ENCODE measurements at places on chromosomes 1 and 21. TPM values are rescaled to one million over a fixed set of nuclear protein-coding genes. Genes with fewer than 3 reads are reported as not detected.

Gene THEM4
- polyA plus RNA-seq: 50.2 TPM

Gene HSPA13
- 48.6 TPM for polyA plus RNA-seq

Gene GPR161
- 19.9 TPM for polyA plus RNA-seq

Gene PAPPA2
- polyA plus RNA-seq: 46.0 TPM

Gene LEMD1
- 4.1 TPM for polyA plus RNA-seq

Gene CCDC185
- 0.10 TPM for polyA plus RNA-seq

Gene SNX7
- 32.3 TPM for polyA plus RNA-seq

Gene CFAP74
- 0.53 TPM for polyA plus RNA-seq

Gene TRIM67
- polyA plus RNA-seq: 0.08 TPM

Gene ZC3H12A
- 2.6 TPM for polyA plus RNA-seq

Gene THEMIS2
- polyA plus RNA-seq: 4.5 TPM

Gene KRTAP19-1
- polyA plus RNA-seq: not detected

Gene NR1I3
- 2.8 TPM for polyA plus RNA-seq

Gene ADGRL4
- polyA plus RNA-seq: 21.6 TPM

Gene OR2L5
- polyA plus RNA-seq: not detected

Gene OR2L13
- not detected for polyA plus RNA-seq

Gene CFHR3
- 0.31 TPM for polyA plus RNA-seq

Gene CELA3A
- not detected for polyA plus RNA-seq

Gene C1orf87
- polyA plus RNA-seq: 0.17 TPM

Gene CDA
- polyA plus RNA-seq: 4.6 TPM

Gene PLA2G5
- polyA plus RNA-seq: not detected

Gene ALPL
- 45.9 TPM for polyA plus RNA-seq

Gene UTS2
- polyA plus RNA-seq: not detected

Gene ARHGEF10L
- 57.4 TPM for polyA plus RNA-seq

Gene G0S2
- 13.2 TPM for polyA plus RNA-seq

Gene HMCN1
- 37.3 TPM for polyA plus RNA-seq

Gene IGSF21
- 0.24 TPM for polyA plus RNA-seq

Gene IL19
- 0.62 TPM for polyA plus RNA-seq

Gene PATJ
- polyA plus RNA-seq: 69.8 TPM

Gene C1orf210
- polyA plus RNA-seq: 24.0 TPM

Gene ELOVL1
- polyA plus RNA-seq: 85.4 TPM

Gene MRPL39
- 37.9 TPM for polyA plus RNA-seq

Gene RAP1GAP
- 20.8 TPM for polyA plus RNA-seq

Data from renal pelvis (tissue), 12 donors.